ENCODE measurements at places on chromosomes 3 and 15.

DNA sequence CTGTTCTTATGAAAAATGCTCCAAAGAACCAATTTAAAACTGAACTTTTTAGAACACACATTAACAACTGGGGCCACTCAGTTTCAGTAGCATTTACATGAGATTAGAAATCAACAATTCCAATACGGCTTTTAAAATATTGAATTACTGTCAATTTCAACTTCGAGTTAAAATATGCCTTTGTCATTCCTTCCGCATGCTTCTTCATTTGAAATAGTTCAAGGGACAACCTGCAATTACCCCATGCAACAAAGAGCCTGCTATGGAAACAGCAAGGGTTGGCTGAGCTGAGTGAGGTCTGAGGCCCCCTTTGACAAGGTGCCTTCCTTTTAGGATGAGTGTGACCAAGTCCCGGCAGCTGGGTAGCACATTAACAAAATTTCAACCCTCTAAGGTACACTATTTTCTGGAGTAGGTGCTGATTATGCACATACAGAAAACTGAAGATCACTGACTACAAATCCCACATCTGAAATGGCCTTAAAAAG is 11.6 kb downstream of the PDCD10 start:
- no peak for DNase-seq

GRCh38 chr3:177405191-177405672 is 207.9 kb upstream of the TBL1XR1 start:
- no peak for DNase-seq

DNA sequence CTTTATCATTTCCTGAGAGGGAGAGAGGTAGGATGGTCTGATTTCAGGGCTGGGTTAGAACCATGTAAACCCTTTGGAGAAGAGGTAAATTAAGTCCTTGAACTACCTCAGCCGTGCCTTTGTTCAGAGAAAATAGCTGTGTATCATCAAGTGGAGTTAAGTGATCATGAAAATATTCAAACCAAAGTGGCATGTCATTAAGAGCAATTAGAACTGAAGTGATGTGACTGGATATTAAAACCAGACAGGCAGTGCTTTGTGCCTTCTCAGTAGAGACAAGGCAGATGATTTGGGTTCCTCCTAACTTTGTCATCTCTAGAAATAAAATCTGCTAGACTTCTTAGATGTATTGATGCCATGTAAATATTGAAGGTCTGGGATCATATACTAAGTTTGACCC is 171.5 kb downstream of the IL5RA start:
- DNase-seq = no peak

GRCh38 chr3:62798000-62798399 is 77.2 kb downstream of the CADPS start:
- DNase-seq = no peak

DNA sequence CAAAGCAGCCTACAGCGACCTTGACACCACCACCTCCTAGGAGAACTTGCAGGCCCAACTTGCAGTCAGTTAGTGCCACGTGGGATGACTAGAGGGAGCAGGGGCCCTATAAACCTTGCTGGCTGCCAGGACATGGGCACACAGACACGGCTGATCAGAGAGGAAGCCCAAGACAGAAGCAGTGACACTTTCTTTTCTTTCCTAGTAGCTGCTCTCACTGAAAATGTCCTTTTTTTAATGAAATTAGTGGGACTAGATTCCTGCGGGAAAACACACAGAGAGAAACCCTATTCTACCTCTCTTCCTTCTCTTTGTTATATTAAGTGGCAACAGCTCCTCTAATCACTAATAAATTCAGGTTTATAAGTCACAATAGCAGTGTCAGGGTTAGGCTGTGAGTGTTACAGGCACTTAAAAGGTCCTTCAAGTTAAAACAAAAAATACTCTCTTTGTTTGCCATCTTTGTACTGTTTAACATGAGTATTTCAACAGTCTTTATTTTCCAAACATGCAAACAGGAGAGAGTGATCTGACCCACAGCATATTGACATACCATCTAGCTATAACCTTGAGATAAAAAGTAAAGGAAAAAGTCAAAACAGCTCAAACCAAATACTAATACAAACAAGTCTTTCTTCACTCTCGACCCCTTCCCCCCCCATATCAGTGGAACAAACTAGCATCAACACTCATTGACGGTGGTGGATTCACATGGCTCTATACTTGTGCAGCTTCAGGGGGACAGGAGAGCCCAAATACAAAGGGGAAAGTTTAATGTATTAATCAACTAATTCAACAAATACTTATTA is 2.1 kb upstream of the TMEM212 start:
- DNase-seq = no peak

GRCh38 chr3:11283139-11283475 is 10.9 kb downstream of the ATG7 start:
- no peak for DNase-seq

- DNase-seq = no peak
Observed at GRCh38 chr15:84929795-84930603, 45.5 kb downstream of the SLC28A1 start.

DNA sequence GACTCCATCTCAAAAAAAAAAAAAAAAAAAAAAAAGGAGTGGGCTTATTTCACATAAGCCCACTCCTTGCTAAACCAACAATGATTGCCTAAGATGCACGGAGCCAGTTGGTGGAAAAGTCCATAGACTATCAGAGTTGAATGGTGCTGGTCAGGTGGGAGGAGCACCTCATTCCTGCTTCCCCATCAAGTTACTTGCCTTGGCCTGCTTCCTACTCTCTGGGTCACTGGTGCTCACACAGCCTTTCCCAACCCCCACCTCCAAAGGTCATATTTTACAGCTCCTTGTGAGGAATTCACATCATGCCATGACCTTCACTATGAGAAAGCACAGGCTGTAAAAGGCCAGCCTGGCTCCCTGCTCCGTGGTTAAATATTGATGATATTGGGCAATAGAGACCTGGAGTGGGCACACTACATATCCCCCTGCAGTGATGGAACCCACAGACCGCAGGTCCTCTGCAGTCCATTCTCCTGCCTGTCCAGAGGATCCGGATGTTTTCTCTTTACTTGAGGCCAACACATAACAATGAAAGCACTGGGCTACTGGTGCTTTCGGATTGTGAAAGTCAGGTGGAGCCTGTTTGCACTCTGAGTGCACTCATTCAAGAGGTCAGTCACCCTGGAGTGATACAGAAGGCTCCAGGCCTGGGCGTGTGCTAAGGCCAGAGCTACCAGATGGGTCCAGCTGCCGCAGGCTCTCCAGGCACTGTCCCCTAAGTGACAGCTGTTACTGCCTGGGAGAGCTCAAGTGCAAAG is at the start of gene SLC51B:
Gene SLC51B (plus strand): TSS at position 664 of the 758 bp plus-strand sequence. CDS start 4,618 bp downstream, outside the sequence.
- DNase-seq = no peak

- DNase-seq = no peak
Observed at GRCh38 chr15:58260205-58260724, 122.1 kb downstream of the AQP9 start.

- peak; percentile 53 for DNase-seq
Observed at GRCh38 chr15:44726568-44727484, 9.5 kb upstream of the TRIM69 start.

- no peak for DNase-seq
Observed at GRCh38 chr15:70703096-70703878, 60.1 kb downstream of the UACA start.

DNA sequence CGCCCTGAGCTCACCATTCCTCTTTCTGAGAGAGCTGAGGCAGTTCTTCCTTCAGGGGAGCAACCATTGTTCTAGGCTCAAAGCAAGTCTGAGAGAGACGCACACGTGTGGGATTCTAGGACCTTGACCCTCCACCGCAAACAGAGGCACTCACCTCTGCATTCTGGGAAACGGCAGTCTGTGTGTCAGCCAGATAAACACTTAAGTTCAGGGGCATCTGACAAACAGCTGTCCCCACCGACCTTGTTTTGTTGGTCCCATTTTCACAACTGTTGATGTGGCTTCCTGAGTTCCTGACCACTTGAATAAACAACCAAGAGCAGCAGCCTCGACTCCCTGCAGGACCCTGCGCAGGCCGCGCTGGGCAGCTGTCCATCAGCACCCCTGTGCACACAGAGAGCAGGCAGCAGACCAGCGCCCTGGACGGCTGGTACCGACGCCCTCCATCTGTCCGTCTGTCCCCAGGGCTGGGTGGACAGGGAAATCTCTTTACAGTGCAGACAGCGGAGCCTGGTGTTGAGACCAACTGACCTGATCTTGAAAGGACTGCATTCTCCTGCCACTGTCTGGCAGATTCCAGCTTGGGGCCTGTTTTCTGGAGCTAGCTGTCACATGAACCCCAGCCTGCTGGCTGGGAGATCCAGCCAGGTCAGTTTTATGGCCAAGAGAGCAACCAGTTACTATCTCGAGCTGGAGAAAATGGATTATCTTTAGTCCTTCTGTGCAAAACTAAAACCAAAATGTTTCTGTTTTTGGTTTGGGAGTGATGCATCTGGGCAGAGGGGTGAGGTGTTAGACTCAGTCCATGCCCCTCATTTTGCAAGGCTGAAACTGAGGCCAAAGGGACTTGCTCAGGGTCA is 64.2 kb downstream of the FAM43A start:
- DNase-seq = no peak

DNA sequence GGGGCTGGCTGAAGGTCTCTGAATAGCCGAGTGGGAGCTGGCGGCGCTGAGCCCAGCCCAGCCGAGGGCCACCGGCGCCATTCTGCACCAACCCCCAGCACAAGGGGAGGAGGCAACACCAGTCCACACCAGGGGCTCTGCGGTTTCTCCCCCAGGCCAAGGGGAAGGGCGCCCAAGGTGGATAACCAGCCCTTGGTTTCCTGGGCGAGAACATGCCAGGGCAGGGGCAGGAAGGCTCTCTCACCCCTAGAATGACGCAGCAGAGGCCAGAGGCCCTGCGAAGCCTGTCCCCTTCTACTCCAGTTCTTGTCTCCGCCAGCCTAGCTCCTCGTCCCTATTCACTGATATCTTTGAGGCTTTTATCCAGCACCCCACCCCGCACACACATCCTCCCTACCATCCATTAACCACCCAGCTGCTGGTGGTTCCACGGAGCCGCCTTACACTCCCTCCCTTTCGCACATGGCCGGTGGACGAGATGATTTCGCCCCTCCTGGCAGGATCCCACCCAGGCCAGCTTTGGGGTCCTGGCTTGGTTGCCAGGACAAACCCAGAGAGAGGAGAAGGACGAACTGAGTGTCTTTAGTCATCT is 1.3 kb downstream of the RBPMS2 start:
- no peak for DNase-seq

- no peak for DNase-seq
Observed at GRCh38 chr15:51093839-51094605, 684 bp downstream of the TNFAIP8L3 start.

- no peak for DNase-seq
Observed at GRCh38 chr15:99413955-99414754, 151.6 kb upstream of the MEF2A start.

GRCh38 chr15:88897456-88898194 is 2.3 kb upstream of the HAPLN3 start:
- peak; percentile 68 for DNase-seq

DNA sequence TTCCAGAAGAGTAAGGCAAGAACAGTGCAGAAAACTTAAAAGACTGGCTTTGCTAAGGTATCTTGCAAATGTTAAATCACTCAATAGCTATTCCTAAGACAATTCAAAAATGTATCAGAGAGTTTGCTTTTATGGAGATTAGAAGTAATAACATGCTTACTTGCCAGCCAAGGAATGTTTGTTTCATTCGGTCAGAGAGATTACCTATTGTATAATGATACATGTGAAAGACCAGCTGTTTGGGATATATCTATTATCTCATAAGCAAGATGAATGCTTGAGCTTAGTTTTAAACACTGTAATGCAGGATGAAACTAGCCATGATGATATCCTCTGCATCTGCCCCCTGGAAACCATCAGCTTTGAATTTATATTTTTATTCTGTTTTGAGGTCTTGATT is 70.7 kb downstream of the MAP2K5 start:
- DNase-seq = no peak

GRCh38 chr3:31615071-31615875 is 82.5 kb downstream of the STT3B start:
- no peak for DNase-seq

GRCh38 chr15:82670699-82671098 is 23.5 kb upstream of the CPEB1 start:
- no peak for DNase-seq

- no peak for DNase-seq
Observed at GRCh38 chr3:46383951-46384330, 13.2 kb downstream of the CCR5 start.

DNA sequence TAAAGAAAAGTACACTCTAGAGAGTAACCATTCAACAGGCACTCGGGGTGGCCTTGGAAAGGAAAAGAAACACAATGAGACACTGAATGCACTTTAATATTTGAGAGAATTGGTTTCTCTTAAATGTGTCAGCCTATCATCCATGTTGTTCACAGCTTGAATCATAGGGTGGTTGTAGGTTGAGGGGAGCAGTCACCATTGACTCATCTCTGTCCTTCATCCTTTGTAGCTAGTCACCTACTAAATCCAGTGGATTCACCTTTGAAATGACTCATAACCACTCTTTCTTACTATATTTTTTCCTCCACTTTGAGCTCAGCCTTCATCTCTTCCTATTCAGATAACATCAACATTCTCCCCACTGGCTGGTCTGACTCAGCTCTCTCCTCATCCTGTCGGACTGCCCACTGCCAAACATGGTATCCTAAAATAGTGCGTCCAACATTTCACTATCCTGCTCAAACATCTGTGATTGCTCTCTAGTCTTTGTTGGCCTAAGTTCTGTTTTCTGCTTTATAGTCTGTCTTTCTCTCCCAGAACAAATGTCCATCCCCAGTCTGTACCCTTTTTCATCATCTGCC is 182.7 kb upstream of the GADL1 start:
- DNase-seq = no peak

DNA sequence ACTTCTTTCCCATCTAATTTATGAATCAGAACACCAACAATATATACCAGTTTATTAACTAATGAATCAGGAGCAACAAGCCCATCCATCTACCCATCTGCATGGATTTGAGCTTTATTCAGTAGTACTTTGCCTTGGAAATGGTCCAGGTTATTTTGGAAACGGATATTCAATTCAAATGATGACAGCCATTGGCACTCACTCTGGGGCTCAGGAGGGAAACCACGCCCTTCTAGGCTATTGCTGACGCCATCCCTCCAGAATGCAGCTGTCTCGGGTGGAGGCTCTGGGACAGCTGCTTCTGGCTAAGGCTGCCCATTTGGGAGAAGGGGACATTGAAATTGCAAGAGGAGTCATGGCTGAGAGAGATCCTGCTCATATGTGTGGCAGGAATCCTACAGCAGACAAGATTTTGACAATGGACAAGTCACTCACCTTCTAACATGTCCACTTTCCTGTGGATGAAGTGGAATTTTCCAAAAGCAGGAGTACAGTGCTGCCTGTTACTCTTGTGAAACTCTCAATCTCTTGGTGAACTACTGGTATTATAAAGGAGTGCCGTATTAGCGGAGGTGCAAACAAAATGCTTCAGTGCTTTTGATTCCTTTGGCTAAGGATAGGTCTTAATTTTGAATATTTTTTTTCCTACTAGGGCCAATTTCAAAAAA is 29.3 kb upstream of the TRAK1 start:
- no peak for DNase-seq

- peak; percentile 93 for DNase-seq
Observed at GRCh38 chr15:97959724-97960363, 659 bp upstream of the ARRDC4 start.

GRCh38 chr3:78761126-78761525 is 1006.7 kb downstream of the ROBO1 start:
- no peak for DNase-seq
